ENCODE measurements at places on chromosomes 12 and 14. TPM values are rescaled to one million over a fixed set of nuclear protein-coding genes. Genes with fewer than 3 reads are reported as not detected.

GRCh38 chr14:104680056-104680805 lies 9.2 kb upstream of the INF2 start:
- no peak for DNase-seq

Gene PLEKHA5
- 23.2 TPM for total RNA-seq

GRCh38 chr12:104354868-104355570 lies 51.5 kb downstream of the EID3 start:
- DNase-seq = no peak

DNA sequence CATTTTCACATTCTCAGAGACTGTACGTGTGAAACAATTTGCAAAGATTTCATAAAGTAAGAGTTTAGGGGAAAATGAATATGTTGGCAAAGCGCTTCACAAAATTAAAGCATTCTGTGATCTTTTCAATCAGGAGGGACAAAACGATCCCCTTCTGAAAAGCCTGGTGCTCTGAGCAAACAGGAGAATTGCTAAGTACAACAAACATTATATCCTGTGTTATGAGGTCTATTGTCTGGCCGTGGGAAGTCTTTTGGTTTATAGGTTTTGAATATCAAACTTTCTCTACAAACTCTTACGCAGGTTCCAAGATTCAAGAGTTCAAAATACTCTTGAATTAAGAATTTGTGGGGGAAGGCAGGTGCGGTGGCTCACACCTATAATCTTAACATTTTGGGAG lies 7.2 kb upstream of the FOXN3 start:
- no peak for DNase-seq

Gene PLA2G1B
- total RNA-seq = not detected

Gene SLC38A1
- 147 TPM for total RNA-seq

DNA sequence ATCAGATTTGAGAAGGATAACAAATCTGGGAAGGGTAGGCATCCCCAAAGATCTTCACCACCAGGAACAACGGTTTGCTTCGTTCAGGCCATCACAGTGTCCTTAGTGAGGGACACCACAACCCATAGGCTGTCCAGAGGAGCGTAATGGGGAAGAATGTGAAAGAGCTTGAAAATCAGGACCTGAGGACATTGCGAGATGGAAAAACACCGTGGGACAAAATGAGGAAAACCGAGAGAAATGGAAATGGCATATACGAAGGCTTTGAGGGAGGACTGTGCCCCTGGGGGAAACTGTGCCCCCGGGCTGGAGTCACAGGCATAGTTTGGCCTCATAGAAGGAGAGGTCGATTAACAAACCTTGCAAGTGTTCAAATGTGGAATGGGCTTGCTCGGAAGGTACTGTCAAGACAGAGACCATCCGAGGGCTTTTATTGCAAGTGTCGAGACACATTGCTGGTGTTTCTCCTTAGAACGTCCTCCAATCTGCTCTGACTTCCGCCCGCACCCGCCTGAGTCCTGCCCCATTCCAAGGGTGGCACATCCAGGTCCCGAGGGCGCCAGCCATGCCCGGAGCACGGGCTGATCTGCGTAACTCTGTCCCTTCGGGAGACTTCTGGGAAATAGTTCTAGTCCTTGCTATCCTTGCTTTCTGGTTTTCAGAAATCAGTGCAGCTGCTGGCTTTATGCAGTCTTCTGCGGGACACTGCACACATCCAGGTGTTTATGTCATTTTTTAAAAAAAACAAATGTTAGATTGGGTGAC lies 885 bp upstream of the PALS1 start:
- DNase-seq = no peak

GRCh38 chr14:68704736-68705720 lies 87.8 kb downstream of the ZFP36L1 start:
- no peak for DNase-seq

- DNase-seq = no peak
Measured at GRCh38 chr12:93844164-93844784, 167.1 kb downstream of the CRADD start.

GRCh38 chr12:96170328-96170727 lies 23.8 kb upstream of the ELK3 start:
- no peak for DNase-seq

Gene UBC
- 1,486 TPM for total RNA-seq

Gene GLI1
- 3.8 TPM for total RNA-seq

DNA sequence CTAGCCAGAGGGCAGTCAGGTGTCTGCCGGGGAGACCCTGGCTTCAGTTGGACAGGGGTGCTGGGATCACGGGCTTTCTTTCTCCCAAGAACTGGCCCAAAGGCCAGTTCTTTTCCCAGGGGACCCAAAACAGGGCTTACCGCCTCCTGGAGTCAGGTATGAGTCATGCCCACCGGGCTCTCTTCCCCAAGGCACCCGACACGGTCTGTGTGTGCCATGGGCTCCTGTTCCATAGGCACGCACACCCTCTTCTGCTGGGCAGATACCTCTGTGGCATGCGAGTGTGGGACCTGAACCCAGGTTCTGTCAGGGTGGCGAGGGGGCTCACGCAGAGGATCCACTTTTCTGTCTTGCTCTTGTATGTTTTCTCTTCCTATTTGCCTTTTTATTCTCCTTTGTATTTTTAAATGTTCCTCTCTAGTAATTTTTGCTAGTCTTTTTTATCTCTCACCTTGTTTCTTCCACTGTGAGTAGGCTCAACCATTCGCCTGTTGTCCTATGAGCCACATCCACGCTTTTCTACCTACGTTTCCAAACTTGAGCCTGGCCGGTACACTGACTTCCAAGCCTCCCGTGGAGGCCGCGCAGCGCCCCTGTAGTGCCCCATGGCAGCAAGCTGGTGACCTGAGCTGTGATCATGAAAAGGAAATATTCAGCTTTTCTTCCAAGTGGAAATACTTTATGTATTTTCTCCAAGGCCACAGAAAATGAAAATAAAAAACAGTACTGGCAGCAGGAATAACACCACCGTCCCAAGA lies 362.2 kb downstream of the CACNA1C start:
- DNase-seq = no peak

GRCh38 chr12:52335598-52336262 lies 14.5 kb upstream of the KRT83 start:
- DNase-seq = no peak

GRCh38 chr12:102302553-102302952 lies 104.9 kb upstream of the PMCH start:
- DNase-seq = peak; percentile 32

DNA sequence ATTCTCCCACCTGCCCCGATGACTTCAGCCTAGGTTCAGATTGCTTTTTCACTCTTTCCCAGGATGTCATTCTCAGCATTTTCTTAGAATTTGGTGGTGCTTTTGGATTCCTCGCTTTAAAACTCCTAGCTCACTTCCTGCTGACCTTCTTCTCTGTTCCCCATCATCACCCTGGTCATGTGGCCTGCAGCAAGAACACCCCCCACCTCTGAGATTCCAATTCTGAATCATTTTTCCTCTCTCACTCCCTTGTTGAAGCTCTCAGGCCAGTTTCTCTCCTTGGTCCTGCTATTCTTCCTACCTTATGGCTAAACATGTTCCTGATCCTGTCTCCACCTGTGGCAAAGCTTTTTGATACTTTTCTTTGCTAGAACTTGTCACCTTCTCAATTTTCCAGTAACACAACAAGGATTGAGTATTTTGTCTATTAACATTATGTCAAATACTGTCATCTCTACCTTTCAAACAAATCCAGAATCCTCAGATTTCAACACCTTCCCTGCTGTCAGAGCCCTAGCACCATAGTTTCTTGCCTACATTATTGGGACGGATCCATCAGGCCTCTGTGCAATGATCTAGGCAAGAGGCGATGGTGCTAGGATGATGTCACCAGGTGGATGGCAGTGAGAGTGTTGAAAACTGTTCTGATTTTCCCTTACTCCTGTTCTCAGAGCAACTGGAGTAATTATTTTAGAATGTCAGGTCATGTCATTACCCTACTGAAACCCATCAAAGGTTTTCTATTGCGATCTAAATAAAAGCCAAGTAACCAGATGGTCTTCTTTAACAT lies 233.7 kb downstream of the MON2 start:
- DNase-seq = no peak

DNA sequence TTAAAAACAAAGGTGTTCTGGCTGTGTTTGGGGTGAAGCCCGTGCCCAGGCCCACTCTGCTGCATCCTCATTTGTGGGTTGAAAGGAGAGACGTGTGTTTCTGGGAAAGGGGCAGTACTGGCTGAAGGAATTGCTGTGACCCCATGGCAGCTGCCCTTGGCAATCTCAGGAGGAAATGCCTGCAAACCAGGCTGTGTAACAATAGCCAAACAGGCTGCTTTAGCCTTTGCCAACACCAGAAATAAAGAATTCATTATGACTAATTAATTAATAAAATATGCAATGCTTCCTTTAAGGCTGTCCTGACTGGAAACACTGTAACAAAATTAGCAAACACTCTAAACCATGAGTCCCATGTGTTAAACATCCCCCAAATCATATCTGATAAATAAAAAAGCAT lies 53.0 kb upstream of the KRR1 start:
- no peak for DNase-seq

DNA sequence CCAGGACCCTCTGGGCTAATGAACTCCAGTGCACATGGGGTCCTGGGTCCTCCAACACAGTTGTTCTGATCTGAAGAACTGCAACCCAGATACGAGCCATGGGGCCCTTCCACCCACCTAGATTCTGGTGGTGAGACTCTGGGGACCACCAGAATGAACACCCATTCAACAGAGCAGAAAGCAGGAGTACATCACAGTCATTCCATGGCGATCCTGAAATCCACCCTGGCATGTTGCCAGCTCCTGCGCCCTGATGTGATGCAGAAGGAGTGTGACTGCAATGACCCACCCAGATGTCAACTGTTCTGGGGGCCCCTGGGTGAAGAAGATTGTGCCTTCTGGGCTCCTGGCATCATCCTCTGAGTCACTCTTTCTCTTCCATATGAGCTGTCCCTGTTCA lies 211.6 kb downstream of the KIF26A start:
- no peak for DNase-seq

Gene GUCY2C
- not detected for total RNA-seq

GRCh38 chr12:64991121-64991611 lies 129.9 kb downstream of the WIF1 start:
- DNase-seq = peak; percentile 68

- no peak for DNase-seq
Measured at GRCh38 chr12:131598717-131599116, 112.2 kb upstream of the SFSWAP start.

Measured in foreskin keratinocyte (primary cell).